ENCODE measurements at places on chromosomes 13 and 19. TPM values are rescaled to one million over a fixed set of nuclear protein-coding genes. Genes with fewer than 3 reads are reported as not detected.
A peak's percentile ranks its signal among the peaks of the same experiment; 100 is the strongest.

GRCh38 chr13:22218797-22219196 is 547.9 kb downstream of the FGF9 start:
- DNase-seq, result no peak

GRCh38 chr19:19207637-19208572 is 3.9 kb upstream of the NCAN start:
- no peak for DNase-seq

GRCh38 chr13:65763811-65764210 is 1466.3 kb downstream of the PCDH9 start:
- no peak for DNase-seq

DNA sequence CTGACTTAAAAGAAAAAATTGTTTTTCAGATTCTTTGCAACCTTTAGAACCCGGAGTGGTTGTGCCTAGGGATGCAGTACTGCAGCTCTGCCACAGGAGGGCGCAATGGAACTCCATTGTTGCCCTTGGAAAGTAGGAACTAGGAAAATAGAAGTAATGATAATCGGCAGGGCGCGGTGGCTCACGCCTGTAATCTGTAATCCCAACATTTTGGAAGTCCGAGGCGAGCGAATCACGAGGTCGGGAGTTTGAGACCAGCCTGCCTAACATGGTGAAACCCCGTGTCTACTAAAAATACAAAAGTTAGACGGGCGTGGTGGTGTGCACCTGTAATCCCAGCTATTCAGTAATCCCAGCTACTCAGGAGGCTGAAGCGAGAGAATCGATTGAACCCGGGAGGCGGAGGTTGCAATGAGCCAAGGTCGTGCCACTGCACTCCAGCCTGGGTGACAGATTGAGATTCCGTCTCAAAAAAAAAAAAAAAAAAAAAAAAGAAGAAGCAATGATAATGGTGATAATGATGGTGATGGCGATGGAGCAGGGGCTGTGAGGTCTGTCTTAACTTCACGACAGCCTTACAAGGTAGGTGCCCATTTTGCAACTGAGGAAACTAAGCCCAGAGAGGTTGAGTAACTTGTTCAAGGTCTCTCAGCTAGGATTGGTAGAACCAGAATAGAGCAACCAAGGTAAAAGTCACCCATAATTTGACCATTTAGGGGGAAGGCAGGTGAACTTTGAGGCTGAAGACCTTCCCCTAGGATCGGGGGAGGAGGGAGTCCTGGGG is 5.5 kb upstream of the ADAMTS10 start:
- DNase-seq, result peak; percentile 71

DNA sequence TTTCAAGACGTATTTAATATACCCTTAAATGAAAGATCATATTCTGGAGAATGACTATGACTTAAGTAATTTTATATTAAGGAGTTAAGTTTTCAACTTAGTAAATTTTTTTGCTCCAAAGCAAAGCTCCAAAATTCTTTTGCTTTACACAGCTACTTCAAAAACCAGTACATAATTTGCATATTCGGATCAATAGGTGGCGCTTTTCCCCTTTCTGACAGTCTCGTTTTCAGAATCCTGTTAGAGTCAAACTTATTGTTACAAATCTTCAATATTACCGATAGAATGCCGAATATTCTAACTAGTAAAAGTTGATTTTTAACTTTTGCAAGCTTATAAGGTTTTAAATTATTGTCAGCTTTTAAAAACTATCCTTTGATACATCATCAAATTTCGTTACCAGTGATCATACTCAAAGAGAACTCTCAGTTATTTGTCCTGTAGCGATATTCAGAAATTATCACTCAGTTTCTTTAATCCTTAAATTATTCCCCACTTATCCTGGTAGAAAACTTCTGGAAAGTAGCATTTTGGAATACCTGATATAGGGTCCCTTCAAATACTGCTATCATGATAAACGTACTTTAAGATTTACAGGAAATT is 852.7 kb upstream of the KLHL1 start:
- peak; percentile 32 for DNase-seq

- DNase-seq, result no peak
Observed at GRCh38 chr13:109422161-109422560, 364.2 kb downstream of the IRS2 start.

DNA sequence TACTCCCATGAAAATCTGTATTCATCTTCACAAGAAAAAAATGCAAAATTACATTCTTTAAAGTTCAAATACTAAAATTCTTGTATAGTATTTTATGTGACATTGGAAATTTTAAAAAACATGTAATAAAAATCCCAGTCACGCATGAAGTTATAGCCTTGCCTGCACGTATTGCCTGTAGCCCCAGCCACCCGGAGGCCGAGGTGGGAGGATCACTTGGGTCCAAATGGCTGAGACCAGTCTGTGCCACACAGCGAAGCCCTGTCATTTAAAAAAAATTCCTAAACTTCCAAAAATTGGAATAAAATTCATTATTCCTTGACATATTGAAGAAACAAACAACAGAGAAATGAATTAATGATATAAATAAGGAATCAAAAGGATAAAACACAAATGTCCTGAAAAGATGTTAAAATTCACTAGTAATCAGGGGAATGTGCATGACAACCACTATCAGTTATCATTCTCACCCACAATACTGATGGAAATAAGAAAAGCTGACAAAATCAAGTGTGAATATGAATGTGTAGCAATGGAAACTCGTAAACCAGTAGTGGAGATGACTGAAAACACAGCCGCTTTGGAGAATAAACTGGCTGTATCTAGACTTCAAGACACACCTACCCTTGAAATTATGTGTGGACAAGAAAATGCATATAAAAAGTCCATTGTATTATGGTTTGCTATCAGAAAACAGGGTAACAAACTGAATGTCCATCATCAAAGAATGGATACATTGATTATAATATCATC is 7.5 kb downstream of the CARD8 start:
- no peak for DNase-seq

- no peak for DNase-seq
Observed at GRCh38 chr13:39498471-39499114, 104.4 kb downstream of the LHFPL6 start.

DNA sequence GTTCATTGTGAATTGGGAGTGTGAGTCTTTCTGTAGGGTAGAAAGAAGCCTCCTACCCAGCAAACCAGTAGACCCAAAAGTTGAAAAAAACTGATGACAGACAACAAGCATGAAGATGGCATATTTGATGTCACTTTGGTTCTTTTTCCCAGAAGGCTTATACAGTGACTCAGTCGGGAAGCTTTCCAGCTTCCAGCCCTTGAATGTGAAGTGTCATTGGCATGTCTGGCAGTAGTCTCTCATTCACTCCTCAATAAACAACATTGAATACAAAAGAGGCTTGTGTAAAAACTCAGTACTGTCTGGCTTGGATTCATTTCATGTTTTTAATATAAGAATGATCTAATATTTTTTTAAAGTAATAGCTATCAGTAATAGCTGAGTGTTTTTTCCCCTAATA is 68.7 kb downstream of the IPO5 start:
- peak; percentile 14 for DNase-seq

DNA sequence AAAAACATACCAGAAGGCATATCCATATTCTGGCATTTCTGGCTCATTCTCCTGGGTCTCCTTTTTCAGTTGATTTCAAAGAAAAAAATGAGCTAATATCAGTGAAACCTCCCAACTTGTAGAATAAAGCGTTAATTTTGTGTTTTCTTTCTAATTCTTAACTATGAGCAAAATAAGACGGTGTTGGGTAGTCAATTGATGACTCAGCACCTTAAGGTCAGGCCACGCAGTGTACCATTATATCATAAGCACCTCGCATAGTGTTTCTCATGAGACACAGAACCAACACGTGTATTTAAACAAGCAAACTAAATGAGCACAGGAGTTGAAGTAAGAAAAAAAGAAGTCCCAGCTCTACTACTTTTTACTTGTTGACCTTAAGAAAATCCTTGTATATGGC is 174.9 kb downstream of the OXGR1 start:
- no peak for DNase-seq

DNA sequence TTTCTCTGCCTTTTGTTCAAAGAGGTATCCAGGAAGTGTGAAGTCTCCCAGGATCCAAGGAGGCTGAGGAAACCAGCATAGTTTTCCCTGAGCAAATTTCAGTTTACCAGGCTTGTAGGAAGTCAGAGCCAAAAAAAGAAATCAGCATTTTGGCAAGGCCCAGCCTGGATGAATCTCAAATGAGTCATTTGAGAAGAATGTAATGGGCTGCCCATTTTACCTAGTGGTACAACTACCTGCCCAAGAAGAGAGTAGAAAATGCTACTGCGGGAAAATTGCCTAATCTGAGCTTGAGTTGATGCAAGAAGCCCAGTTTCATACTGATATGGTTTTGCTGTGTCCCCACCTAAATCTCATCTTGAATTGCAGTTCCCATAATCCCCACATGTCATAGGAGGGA is 284.1 kb upstream of the ZNF507 start:
- DNase-seq, result no peak

DNA sequence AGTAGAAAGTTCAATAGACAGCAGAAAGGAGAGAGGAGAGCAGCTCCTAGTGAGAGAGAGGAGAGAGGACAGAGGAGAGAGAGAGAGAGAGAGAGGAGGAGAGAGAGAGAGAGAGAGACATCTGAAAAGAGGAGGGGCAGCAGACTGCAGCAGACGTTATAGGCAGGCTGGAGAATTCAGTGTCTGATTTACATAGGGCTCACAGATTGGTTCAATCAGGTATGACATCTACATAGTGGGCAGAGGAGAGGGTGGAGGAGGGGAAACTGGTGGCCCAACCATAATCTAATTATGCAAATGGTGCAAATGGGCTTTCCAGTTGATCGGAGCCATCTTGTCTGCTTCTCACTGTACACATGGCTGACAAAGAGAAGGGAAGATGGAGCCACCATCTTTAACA is 221.3 kb upstream of the TRPC4 start:
- DNase-seq, result no peak

DNA sequence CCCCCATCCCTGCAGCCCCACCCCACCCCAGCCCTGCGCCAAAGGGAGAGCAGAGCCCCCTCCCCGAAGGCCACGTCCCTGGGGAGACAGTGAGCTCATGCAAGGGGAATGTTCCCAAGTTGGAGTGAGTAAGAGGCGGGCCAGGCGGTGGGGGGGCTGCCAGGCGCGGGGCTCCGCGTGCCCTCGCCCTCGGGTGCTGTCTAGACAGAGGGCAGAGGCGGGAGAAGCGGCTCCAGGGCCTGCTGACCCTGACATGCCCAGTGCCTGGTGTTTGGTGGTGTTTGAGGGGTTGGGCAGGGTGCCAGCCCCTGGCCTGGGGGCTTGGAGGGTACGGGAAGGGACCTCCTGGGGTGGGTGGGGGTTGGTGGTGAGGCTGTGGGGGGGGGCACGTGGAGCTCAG is 1.0 kb downstream of the FSTL3 start:
- DNase-seq, result peak; percentile 69

GRCh38 chr13:79740991-79741390 is 260.0 kb downstream of the NDFIP2 start:
- no peak for DNase-seq

- DNase-seq, result peak; percentile 14
Observed at GRCh38 chr13:113098162-113098732, 7.3 kb upstream of the F7 start.

- peak; percentile 92 for DNase-seq
Observed at GRCh38 chr13:111177081-111177711, 62.1 kb downstream of the ARHGEF7 start.

Gene MIA
- total RNA-seq, result not detected

Gene CD70
- not detected for total RNA-seq

Gene FCHO1
- 0.65 TPM for total RNA-seq

Gene SOX1
- not detected for total RNA-seq

Gene GTF3A
- 119 TPM for total RNA-seq

Gene EID2B
- 2.4 TPM for total RNA-seq

Gene CAMSAP3
- under 0.01 TPM for total RNA-seq

Gene VMAC
- total RNA-seq, result 3.9 TPM

Gene CDX2
- not detected for total RNA-seq

Gene MPND
- 7.7 TPM for total RNA-seq

Gene FSD1
- total RNA-seq, result 2.2 TPM
